ENCODE measurements at places on chromosomes 5 and 9. TPM values are rescaled to one million over a fixed set of nuclear protein-coding genes. Genes with fewer than 3 reads are reported as not detected.

Gene RASEF
- total RNA-seq: 0.16 TPM

Gene RNF183
- total RNA-seq: not detected

Gene GGTA1
- total RNA-seq: 11.6 TPM

DNA sequence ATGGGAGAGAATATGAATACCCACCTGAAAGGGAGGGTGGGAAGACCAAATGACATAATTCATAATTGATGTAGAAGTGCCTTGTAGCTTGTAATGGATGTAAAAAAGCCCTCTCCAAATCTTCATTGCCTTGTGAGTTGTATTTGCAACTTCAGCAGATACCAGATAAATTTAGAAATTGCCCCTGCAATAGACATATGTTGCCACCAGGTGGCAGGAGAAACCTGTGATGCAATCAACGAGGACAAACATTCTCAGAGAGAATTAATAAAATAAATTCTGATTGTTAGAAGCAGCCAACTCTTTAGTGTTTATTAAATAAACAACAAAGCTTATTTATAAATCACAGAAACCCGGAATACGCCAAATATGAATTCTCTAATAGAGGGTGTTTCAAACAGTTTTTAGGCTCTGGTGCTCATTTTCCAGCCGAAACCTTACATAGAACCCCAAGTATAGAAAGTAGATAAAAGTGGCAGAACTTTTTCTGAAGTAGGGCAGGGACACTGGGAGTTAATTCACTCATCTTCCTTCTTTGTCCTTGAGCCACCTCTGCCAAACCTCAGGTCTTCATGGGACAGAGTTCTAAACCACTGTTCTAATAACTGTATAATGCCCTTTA is 147.8 kb downstream of the TMEM38B start:
- no peak for DNase-seq

DNA sequence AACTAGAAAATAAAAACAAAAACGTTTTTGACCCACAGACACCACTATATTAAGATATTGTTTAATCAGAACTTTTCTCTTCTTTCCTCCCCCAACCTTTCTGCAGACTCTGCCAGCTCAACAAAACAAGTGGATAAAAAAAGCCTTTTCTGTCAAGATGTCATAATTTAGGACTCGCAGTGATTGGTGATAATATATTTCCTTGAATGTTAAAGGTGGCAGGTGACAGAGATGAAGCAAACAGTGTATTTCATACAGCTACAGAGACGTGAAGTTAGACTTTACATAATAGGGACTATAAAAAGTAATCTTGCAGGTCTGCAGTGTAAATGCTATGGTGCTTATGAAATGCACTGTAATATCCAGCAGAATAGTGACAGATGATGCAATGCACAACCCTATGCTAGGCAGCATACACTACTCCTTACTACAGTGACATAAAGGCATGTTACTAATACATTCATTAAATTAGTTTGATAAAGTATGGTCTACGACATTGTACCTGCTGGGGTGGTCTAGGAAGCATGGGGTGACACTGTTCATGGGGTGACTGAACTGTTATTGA is 326.7 kb upstream of the GRAMD2B start:
- DNase-seq: no peak

Gene PTGES
- total RNA-seq: 2.6 TPM

DNA sequence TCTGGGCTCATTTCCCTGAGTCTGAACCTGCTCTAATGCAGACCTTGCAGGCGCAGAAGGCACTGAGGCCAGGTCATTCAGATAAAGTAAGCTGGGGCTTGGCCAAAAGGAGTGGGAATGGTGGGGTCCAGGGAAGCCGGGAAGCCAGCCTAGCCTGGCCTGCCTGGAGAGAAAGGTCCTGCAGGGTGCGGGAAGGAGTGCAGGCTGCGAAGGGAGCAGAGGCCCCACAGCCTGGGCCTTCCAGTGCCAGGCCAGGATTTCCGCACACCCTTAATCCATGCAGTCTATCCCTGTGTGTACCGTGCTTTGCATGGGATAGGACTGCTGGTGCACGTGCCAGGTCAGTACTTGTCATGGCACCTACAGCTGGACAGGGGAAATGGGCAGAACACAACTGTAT is 3.6 kb upstream of the STING1 start:
- DNase-seq: no peak

Measured in right atrium auricular region (tissue), 2 donors.